ENCODE measurements at places on chromosomes 12 and 14. TPM values are rescaled to one million over a fixed set of nuclear protein-coding genes. Genes with fewer than 3 reads are reported as not detected.

Gene NELL2
- total RNA-seq, result 6.1 TPM

Gene AVPR1A
- 0.16 TPM for total RNA-seq

Gene KRT5
- not detected for total RNA-seq

DNA sequence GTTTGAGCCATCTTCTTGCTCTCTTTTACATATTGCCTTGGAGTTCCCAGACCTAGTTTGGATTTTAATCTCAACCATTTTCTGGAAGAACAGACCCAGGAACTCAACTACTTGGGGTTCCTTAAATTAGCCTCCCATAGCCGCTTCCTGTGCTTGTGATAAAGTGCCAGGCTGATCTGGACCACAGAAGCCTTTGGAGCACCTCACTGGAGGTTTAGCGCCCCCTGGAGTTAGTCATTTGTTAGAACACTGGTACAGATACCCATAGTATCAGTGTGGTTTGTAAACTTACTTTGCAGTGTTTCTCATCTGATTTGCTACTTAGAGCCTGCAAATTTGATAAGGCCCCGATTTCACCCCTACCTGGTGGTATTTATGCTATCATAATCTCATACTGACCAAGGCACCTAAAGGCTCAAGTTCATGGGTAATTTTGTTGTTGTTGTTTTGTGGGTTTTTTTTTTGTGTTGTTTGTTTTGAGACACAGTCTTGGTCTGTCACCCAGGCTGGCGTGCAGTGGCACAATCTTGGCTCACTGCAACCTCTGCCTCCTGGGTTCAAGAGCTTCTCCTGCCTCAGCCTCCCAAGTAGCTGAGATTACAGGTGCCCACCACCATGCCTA lies 3.7 kb downstream of the UNC119B start:
- DNase-seq, result peak; percentile 56

- no peak for DNase-seq
Measured at GRCh38 chr12:121202407-121203355, 7.2 kb upstream of the P2RX4 start.

DNA sequence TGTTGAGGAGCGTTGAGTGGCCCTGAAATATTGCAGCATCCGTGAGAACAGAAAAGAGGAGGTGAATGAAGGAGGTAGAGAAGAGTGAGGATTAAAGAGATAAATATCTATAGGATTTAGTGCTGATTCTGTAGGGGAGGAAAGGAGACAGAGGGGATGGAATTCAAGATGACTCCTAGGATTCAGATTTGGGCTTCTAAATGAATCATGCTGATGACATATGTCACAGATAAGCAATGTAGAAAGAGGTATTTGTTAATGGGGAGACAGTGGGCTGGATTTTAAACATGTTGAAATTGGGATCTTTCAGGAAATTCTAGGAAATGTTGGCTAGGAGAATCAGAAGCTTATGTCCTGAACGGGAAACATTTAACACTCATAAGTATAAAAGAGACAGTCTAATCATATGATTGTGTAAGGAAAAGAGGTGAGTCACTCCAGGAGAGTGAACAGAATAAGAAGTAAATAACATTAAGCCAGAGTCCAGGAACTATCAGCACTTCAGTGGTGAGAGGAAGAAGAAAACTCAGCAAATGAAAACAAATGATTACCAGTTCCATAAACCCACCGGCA lies 58.1 kb upstream of the DIO2 start:
- no peak for DNase-seq

DNA sequence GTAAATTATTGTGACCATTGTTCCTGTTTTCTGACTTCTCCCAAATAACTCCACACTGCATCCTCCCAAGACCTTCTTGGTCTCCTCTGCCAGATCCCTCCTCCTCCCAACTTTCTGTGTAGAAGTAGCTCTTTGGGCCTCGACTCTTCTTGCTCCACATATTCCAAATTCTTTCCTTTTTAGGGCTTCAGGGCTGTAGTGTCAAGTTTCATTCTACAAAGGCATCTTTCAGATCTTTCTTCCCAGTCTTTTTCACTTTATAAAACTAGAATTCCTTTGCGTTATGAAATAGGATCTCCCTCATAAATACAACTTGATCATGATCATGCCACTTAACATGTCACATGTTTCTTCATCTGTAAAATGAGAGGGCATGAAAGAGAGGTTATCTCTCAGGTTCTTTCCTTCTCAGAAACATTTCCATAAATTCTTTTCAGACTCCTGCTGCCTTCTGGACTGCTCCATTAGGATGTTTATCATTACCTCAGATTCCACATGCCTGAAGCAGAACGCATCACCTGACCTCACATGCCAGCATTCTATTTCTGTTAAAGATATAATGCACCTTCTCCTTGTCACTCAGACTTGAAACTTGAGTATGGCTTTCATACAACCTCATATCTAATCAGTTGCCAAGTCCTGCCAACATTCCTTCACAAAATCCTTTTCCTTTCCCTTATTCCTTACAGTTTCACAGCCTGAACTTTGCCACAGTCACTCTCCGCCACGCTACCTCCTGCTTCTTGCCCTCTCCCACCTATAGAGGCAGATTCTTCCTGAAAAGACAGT lies 8.5 kb downstream of the SLC38A1 start:
- DNase-seq, result no peak

GRCh38 chr12:68378872-68379606 lies 46.9 kb upstream of the MDM1 start:
- DNase-seq, result no peak

DNA sequence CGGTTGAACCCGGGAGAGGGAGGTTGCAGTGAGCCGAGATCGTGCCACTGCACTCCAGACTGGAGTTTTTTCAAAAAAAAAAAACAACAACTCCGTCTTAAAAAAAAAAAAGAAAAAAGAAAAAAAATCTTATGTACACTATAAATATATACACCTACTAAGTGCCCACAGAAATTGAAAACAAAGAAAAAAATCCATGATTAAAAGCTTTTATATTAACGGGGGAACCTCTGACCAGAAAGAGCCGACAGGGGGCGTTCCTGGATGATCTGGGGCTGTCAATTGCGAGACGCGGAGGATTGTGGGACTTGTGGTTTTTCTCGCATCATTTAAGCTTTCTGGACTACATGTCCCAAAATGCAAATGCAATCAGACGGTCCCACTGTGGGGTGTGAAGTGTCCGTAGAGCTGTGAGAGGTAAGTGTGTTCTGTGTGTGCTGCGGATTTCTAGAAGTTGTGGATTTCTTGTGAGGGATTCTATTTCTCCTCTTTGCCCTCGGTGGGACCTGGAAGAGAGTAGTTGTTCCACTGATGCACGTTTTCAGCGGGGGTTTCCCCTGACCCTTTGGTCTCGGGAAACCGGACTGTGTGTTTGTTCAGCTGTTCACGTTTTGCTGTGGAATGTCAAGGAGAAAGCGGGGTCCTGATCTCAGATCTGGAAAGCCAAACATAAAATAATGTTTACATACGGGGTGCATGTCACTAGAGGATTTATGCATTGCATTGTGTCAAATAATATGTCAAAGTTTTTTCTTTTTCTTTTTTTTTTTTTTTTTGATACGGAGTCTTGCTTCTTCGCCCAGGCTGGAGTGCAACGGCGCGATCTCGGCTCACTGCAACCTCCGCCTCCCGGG lies at the start of gene SIRT4:
SIRT4 (plus strand) TSS at position 360 of the 854 bp plus-strand sequence. CDS start 1,241 bp downstream, outside the sequence.
- DNase-seq, result peak; percentile 76

GRCh38 chr14:73245480-73246325 lies 8.4 kb downstream of the PAPLN start:
- DNase-seq, result no peak

DNA sequence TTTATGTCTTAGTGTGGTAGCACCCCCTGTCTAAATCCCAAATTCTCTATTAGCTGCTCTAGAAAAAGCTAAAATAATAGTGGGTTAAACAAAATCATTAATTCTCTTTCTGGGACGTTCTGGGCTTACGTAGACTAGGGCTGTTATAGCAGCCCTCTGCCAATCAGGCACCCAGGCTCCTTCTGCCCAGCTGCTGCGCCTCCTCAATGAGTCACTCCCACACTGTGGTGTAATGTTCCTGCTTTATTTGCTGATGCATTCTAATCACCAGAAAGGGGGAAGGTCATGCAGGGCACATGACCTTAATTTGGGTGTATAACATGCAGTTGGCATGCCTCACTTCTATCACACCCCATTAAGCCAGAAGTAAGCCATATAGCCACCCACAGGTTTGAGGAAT lies 294.5 kb downstream of the GALC start:
- DNase-seq, result no peak

- no peak for DNase-seq
Measured at GRCh38 chr14:25014440-25014839, 35.5 kb downstream of the STXBP6 start.

GRCh38 chr12:59322473-59322872 lies 273.4 kb upstream of the SLC16A7 start:
- DNase-seq, result no peak

Measured in progenitor cell of endocrine pancreas (in vitro differentiated cells).